Motor neuron (in vitro differentiated cells): ENCODE measurements at places on chromosomes 1 and 21. TPM values are rescaled to one million over a fixed set of nuclear protein-coding genes. Genes with fewer than 3 reads are reported as not detected.

Gene NBPF20
- 2.9 TPM in 2 replicates for total RNA-seq

Gene SPRR5
- total RNA-seq: not detected in 2 replicates

DNA sequence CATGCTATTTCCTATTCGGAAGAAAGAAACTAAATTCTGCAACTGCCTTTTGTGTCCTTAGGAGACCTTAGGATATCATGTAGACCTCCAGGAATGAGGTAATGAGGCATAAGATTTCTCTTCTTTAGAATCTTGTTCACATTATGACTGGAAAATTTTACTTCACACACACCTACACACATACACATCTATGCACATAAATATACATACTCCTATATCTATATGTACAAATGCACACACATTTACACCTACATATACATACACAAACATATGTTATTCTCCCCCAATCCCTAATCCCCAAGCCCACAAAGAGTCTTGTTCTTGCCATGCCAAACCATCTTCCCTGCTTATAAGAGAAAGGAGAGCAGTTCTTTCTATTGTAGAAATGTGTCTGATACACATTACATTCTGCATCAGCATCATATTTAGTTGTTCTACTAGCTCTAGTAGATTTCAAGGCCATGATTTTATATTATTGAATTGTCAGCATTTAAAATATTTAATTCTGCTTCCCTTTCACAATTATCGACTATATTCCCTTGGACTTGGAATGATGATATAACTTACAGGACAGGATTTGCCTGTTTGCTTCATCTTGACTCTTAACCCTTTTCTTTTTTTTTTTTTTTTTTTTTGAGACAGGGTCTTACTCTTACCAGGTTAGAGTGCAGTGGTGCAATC lies 35.4 kb upstream of the PDC start:
- no peak for ATAC-seq

- no peak for ATAC-seq
These were observed 27.4 kb downstream of the KCNJ15 start for GRCh38 chr21:38284216-38284615.

- ATAC-seq: peak; percentile 39
These were observed 12.3 kb upstream of the SEMA4A start for GRCh38 chr1:156140879-156141707.

DNA sequence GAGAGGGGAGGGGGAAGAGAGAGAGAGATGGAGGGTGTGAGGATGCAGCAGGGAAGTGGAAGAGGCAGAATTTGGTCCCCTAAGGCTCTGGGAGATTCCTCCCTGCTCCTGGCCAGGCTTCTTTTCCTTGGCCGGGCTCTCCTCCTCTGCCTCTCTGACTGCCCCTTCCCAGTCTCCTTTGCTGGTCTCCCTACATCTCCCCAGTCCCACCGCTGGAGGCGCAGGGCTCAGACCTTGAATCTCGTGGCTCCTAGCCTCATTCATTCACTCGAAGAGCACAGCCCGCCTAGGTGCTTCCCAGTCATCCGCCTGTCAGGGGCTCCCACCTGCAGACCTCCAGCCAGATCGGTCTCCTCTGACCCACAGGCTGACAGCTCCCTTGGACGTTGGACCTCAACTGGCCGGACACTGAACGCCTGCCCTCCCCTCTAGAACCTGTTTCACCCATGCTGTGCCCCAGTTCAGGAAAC lies 76.5 kb downstream of the VWA5B1 start:
- peak; percentile 89 for ATAC-seq

- ATAC-seq: no peak
These were observed 23.4 kb upstream of the ARF1 start for GRCh38 chr1:228058949-228059633.

DNA sequence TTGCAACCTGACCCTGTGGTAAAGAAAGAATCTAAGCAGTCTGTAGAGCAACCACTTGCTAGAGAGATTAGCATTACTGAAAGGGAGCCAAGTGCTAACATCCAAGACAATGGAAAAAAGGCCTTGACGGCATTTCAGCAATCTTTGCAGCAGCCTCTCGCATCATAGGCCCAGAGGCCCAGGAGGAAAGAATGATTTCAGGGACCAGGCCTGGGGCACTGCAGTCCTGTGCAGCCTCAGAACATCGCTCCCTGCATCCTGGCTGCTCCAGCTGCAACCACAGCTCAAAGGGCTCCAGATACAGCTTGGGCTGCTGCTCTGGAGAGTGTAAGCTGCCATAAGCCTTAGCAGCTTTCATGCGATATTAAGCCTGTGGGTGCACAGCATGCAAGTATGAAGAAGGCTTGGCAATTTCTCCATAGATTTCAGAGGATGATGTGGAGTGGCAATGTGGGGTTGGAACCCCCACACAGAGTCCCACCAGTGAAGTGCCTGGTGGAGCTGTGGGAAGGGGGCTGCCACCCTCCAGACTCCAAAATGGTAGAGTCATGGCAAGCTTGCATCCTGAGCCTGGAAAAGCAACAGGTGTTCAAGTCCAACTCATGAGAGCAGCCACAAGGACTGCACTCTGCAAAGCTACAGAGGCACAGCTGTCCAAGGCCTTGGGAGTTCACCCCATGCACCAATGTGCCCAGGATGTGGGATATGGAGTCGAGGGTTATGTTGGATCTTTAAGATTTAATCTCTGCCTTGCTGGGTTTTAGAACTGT lies 110.6 kb upstream of the HMGB4 start:
- ATAC-seq: no peak

DNA sequence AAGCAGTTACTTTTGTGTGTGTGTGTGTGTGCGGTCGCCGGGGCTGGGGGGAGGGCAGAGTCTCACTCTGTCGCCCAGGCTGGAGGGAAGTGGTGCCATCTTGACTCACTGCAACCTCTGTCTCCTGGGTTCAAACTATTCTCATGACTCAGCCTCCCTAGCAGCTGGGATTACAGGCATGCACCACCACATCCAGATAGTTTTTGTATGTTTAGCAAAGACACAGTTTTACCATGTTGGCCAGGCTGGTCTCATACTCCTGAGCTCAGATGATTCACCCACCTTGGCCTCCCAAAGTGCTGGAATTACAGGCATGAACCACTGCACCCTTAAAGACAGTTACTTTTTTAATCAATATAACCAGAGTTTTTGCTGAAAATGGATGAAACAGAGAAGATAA lies 207.0 kb downstream of the PTPRC start:
- ATAC-seq: no peak
